ENCODE measurements at places on chromosomes 3 and 15. TPM values are rescaled to one million over a fixed set of nuclear protein-coding genes. Genes with fewer than 3 reads are reported as not detected.

- no peaks in the 10 kb centered on the region for H3K27me3 ChIP-seq
- DNase-seq = no peak
- H3K36me3 ChIP-seq = peaks cover 4% of the 10 kb centered on the region
- H3K4me1 ChIP-seq = peaks cover 66% of the 10 kb centered on the region
- H3K27ac ChIP-seq = no peak overlapping the region
Measured at GRCh38 chr3:125053304-125053699, 2.5 kb downstream of the HEG1 start.

- H3K36me3 ChIP-seq = no peaks in the 10 kb centered on the region
- H3K27me3 ChIP-seq = peaks cover 9% of the 10 kb centered on the region
- no peak for DNase-seq
- no peak overlapping the region for H3K27ac ChIP-seq
Measured at GRCh38 chr15:68706256-68706655, 114.4 kb downstream of the ANP32A start.

DNA sequence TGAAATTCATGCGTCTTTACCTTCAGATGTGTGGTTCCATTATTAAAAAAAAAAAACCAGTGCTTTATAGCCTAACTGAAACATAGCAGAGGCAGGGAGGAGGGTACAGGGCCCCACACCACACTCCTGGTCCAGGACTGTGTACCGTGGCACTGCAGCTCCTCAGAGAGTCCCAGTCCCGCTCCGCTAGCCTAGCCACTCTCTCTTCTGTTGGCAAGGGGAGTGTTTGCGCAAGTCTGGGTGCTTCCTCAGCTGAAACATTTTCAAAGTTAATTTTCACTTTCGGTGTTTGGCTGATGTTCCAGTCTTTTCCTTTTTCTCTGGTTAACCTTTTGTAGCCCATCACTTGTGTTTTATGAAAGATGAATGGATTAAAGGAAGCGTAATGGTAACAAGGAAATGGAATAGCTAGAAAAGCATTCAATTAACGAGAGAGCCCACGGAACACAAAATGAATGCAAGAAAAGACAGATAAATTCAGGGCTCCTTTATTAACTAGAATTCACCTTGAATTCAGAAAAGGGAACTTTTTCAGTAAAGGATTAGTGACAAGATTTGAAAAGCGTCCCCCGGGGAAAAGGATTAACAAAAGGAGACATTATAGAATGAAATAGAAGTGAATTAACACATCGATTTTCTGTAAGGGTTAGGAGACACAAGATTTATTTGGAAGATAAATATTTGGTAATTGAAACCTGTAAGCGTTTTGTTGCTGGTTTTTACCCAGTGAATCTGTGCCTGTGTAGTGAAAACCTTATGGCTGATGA is 177.0 kb downstream of the CACNA2D3 start:
- no peaks in the 10 kb centered on the region for H3K4me1 ChIP-seq
- DNase-seq = no peak
- no peak overlapping the region for H3K4me3 ChIP-seq
- H3K27me3 ChIP-seq = no peaks in the 10 kb centered on the region

DNA sequence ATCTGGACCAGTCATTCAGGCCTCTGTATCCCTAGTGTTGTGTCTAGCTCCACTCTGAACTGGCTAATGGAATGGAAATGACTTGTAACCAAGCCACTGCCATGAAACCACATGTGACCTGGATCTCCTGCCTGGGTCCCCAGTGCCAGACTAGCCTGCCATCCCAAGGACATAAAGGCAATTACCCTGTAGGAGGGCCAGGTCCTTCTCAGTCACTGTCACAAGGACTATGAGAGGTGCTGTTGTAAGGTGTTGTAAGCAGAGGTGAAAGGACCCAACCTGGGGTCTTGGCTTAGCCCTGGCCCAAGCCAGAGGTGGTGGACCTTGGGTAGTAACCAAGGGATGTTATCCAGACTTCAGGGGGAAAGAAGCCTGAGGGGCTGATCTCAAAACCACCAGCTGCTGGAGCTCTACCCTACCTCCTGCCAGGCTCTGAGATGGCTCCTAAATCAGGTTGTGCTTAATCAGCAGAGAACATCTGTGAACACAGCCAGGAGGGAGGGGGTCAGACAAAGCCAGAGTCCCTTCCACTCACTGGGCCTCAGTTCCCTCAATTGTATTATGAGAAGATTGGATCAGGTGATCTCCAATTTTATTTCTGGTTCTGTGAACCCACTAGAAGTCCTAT is 15.7 kb upstream of the KLHL24 start:
- H3K27ac ChIP-seq = no peak overlapping the region
- H3K36me3 ChIP-seq = no peaks in the 10 kb centered on the region
- no peak overlapping the region for H3K4me3 ChIP-seq

GPR149 gene
- total RNA-seq = not detected

RAB7A gene
- 222 TPM for total RNA-seq

SLC22A14 gene
- not detected for total RNA-seq

NRROS gene
- 8.1 TPM for total RNA-seq

TMEM207 gene
- not detected for total RNA-seq

All from activated naive CD4-positive, alpha-beta T cell treated with anti-CD3 and anti-CD28 coated beads for 36 hours (primary cell).